Amniotic epithelial cell (primary cell): ENCODE measurements at places on chromosomes 2 and 18.

GRCh38 chr18:75159646-75160356 is 49.1 kb downstream of the PTGR3 start:
- no peak for DNase-seq

DNA sequence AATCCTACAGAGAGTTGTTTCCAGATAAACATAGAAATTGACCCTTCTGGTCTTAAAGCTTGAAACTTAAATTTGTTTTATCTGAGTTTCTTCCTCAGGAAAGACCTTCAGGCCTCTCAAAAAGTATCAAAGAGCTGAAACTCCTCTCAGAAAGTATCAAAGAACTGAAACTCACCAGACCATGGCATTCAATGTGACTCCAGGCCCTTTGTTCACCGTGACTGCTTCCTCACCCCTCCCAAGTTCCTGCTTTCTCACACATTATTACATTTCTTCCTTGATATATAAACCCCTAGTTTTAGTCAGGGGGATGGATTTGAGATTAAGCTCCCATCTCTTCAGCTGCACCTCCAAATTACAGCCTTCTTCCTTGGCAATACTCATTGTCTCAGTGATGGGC is 6.0 kb downstream of the ANKMY1 start:
- no peak for DNase-seq

- DNase-seq = no peak
Observed at GRCh38 chr2:6538607-6539006, 327.1 kb downstream of the CMPK2 start.

- DNase-seq = peak; percentile 60
Observed at GRCh38 chr2:98458207-98458606, 13.5 kb downstream of the INPP4A start.

DNA sequence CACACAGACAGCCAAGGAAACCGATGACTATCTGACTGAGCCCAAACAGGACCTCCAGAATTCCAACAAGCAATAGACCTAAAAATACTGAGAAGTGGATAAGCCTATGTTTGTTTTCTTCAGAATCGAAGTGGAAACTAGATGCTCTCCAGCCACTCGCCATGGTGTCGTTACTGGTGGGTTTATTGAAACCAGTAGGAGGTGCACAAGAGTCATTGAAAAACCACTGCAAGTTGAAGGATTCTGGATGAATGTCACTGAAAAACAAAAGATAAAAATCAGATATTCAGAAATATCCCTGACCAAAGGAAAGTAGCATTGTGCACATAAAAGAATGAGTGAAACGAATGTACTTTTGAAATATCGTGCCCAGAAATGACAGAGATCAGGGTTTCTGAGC is 15.3 kb downstream of the TM4SF20 start:
- DNase-seq = peak; percentile 62

- no peak for DNase-seq
Observed at GRCh38 chr2:134228493-134228903, 25.4 kb upstream of the MGAT5 start.

DNA sequence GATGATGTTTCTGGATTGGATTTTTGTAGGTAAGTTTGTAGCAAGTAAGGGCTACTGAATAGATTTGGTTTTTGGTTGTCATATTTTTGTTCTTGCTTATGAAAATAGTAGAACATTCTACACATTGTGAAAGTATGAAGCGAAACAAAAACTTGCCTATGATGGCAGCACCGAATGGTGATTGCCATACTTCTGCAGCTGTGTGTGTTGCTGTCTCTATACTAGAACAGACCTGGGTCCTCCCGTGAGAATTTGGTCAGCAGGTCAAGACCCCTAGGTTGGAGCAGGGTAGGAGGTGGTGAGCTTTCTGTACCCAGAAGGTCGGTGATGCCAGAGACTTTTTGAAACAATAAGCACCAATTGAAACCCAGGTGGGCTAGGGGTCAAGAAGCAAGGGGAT is 322.6 kb downstream of the PRKCE start:
- DNase-seq = no peak

DNA sequence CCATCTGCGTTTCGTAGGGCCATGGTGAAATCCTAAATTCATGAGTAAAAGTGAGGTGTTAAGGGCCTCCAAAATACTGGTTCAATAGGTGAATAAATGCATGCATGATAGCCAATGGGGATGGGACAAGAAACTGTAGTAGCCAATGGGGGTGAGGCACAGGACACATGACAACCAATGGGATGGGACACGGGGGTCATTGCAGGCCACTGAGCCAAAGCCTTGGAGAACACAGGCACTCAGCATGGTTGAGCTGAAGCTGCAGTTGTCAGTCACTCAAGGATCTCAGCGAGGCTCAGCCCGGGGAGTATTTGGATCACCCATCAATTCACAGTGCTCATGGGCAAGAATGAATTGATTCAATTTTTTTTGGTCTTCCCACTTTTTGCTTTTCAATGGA is 156.5 kb downstream of the ACTR3 start:
- DNase-seq = no peak

- peak; percentile 99 for DNase-seq
Observed at GRCh38 chr2:226115102-226115831, 684.4 kb downstream of the IRS1 start.

- peak; percentile 75 for DNase-seq
Observed at GRCh38 chr2:100959225-100959880, 42.7 kb upstream of the RPL31 start.

GRCh38 chr2:180004731-180005130 is 2.4 kb downstream of the CWC22 start:
- DNase-seq = no peak

DNA sequence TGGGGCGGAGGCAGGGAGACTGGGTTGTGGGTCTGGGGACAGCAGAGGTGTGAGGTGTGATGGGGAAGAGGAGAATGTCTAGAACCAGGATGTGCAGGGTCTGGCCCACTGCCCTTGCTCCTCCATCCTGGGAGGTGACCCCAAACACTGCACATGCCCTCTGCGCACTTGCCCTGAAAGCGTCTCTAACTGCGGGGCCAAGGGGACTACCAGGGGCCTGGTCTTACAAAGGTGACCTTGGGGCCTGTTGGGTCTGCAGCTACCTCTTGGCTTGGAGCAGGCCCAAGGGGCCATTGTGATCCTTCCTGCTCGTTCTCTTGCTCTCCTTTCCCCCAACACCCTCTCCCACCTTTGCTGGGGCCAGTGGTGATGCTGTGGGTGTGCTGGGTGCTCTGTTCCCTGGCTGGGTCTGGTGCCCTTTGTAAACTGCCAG is 48.0 kb upstream of the FAHD2A start:
- DNase-seq = no peak
